ENCODE measurements at places on chromosomes 6 and 20.

- no peak for DNase-seq
Measured at GRCh38 chr20:35314816-35315631, 22.8 kb upstream of the FAM83C start.

DNA sequence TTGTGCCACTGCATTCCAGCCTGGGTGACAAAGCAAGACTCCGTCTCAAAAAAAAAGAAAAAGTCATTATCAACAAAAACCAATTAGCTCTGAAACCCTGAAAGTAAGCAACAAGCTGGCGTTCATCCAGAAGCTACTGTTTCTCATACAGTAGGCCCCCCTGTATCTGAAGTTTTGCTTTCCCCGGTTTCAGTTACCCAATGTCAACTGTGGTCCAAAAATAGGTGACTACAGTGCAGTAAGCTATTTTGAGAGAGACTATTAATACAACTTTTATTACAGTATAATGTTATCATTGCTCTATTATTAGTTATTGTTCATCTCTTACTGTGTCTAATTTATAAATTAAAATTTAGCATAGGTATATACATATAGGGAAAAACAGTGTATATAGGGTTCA, 135.1 kb downstream of the KIF16B start:
- DNase-seq, result no peak

DNA sequence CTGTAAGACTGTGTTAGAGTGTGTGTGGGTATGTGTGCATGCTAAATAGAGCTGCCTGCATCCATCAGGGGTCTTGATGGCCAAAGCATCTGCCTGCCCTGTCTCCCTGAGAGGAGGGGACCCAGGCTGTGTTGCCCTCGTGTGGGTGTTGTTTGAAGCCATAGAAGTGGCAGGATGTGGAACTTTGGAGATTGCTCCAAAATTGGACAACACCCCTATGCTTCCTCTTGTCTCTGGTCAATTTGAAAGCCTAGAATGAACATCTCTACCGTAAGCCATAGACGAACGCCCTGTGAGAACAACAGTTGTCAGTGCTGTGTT, 82.6 kb downstream of the ASXL1 start:
- DNase-seq, result no peak

DNA sequence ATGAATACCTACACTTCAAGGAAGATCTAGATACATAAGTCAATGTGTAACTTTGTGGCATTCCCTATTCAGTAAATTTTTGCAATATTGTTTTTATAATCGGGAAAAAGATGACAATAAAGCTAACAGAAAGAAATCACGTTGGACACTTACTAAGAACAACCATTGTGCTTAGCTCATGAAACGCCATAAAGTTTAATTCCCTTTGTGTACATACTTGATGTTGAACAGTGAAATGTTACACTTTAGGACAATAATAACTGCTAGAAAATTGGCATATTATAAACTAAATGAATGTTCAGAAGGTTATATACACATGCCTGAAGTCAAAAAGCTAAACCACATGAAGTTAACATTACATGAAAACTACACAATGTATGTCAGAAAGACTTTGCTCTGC, 153.2 kb downstream of the TASP1 start:
- no peak for DNase-seq

DNA sequence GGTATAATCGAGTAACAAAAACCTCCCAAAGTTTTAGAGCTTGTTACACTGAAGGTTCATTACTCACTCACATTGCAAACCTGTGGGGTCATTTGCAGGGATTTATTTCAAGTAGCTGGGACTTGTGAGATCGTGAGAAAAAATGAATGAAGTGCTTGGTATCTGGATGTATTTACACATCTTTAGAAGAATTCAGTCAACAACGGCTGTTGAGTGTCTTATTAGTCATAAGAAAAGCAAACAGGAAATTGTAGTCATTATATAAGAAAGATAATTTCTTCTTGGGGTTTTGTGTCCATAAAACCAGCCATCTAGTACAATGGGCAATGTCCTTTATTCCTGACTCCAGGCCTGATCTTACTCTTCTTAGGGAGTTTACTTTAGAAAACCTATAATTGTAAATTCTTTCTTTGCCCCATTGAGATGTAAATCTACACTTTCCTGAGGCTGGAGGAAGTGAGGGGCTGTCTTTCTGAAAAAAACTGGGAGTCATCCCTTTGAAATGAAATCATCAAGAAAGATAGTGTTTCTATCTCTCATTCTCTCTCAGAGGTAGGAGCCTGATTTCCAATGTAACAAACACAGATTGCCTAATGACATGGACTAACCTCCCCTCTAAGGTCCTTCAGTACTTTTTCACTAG, 202.5 kb upstream of the ASCC3 start:
- DNase-seq, result no peak

GRCh38 chr6:110325197-110325596, 33.0 kb downstream of the METTL24 start:
- no peak for DNase-seq

GRCh38 chr20:57683881-57684807, 25.7 kb downstream of the PMEPA1 start:
- DNase-seq, result no peak

DNA sequence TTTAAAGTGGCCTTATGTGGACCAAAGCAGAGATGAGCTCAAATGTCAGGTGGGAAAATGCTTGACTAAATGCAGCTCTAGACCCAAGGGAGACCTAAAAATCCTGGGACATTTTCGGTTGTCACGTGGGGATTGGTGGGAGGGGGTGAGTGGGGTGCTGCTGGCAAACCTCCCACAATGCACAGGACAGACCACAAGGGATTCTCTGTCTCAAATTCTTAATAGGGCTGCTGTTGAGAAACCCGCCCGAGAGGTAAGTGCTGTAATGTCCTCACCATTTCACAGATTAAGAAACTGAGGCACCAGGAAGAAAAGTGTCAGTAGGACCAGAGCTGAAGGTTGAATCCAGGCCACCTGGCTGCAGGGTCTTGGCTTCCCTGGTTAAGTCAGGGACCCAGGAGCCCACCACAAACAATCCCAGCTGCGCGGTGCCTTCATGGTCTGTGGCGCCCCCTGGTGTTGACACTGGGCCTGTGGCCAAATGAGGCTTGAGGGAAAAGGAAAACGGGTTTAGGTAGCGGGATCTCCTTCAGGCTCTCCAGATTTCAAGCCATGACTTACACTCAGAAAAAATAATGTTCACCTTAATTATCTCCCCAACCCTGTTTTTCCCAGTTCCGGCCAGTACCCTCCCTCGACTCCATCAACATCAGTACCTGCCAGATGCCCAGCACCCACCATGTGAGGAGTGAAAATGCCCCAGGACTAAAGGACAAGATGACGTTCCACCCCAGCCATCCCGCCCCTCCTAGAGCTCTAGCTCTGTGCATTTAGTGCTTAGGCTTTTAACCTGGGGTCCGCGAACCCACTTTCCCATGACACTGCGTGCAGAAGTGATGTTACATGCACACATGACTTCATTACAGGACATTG, 7.2 kb downstream of the HLA-G start:
- peak; percentile 21 for DNase-seq

GRCh38 chr6:46265373-46265772, 94.6 kb upstream of the ENPP5 start:
- no peak for DNase-seq

DNA sequence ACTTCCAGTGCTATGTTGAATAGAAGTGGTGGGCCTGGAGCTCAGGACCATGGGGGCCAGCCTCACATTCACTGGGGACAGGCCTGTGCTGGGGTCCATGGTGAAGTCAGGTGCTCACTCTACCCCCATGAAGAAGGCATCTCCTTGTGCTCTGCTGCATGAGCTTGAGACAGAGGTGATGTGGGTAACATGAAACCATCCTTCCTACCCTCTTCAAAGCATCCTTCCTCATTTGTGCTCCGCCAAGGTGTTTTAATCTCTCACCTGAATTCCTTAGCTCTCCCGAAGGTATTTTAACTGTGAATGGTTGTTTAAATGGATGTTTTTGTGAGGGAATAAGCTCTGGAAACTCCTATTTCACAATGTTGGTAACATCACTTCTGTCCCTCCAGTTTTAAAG, 209.6 kb upstream of the PCSK2 start:
- no peak for DNase-seq

DNA sequence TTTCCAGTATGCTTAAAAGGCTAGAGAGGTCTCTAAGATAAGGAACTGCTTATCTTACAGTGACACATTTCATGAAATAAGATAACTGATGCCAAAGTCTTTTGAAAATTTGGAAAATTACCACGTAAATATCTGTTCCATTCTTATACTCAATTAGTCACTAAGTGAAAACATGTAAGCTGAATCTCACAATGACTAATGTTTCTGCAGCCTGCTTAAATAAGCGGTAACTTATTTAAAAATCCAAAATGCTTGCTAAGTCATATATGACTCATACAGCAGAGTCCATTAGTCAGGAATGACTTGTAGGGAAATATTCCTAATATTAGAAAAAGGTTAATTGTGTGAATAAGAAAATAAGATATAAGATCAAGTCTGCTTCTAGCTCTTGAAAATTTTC, 27.8 kb upstream of the LGSN start:
- DNase-seq, result no peak

GRCh38 chr6:158813032-158813431, 6.1 kb downstream of the EZR start:
- DNase-seq, result no peak

- DNase-seq, result no peak
Measured at GRCh38 chr6:119083007-119083406, 4.5 kb upstream of the FAM184A start.

DNA sequence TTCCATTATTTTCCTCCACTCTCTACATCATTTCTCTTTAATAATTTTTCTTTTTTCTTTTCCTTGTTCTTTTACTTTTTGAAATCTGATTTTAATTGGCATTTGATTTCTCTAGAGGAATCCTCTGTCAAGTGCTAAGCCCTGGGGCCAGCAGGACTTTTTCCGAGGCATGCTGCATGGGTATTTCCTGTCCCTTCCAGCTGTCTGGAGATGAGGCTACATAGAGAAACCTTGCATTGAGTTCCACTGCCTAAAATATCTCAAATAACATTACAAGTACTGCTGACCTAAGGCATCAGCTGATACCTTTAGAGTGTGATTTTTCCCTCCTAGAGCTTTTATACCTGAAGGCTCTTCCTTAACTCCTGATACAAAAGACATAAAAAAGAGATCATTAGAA, 6.2 kb downstream of the RNF217 start:
- DNase-seq, result no peak

DNA sequence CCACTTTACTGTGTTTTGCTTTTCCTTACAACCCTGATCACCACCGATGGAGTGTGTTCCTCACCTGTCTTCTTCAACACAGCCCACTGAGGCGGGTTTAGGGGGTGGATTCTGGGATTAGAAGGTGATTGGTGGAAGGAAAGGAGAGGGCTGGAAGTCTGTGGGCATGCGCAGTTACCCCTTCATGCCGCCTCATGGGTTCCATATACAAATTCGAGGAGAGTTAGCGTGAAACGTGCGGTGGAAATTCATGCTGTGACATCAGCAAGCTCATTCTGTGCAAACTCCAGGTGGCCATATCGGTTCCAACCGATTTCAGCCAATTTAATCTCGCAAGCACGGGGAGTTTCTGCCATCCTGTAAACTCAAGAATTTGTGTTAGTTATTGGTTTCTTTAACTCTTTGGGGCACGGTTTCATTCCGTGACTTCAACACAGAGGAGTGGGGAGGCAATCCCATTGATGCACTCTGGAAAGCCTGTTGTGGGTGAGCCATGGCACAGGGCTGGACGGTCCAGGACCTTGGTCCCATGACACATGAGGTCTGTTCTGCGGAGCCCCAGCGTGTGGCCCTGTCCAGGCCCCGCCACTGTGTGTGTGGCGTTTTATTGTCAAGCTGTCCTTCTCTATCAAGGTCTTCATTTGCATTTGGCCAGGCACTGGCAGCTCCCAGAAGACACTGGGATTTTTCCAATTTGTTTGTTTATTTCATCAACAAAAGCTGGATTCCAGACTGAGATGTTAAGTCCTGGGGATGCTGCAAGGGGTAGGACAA, 482.8 kb upstream of the SULF2 start:
- DNase-seq, result no peak

- no peak for DNase-seq
Measured at GRCh38 chr6:56652994-56653393, 10.3 kb upstream of the DST start.

DNA sequence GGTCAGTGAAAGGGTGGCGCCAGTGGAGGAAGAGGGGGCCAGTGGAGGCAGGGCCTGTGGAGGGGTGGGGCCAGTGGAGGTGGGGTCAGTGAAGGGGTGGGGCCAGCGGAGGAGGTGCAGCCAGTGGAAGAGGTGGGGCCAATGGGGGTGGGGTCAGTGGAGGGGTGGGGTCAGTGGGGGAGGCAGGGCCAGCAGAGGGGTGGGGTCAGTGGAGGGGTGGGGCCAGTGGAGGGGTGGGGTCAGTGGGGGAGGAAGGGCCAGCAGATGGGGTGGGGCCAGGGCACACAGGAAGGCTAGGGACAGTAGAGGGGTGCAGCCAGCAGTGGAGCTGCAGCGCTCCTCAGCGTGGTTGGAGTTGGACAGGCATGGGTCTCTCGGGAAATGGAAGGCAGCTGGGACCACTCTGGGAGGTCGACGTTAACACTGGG, 18.7 kb downstream of the ADRM1 start:
- DNase-seq, result no peak

DNA sequence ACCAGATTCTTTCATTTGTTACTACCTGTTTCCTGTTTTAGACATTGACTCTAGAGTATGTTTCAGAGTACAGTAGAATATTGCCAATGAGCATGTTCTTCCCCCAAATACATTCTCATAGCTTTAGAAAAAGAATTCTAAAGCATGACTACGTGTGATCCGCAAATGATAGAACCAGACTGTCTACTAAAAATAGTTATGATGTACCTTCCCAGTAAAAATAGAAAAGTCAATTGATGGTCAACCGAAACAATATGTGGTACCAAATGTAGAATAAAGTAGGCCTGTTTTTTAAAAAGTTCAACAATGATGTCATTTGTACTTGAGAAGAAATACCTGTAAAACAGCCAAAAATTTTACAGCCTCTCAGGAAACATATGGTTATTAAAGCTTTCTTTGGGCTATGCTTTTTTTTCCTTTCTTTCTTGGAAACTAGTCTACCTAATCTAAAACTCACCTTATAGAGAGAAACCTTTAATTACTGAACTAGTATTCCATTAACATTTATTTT, 130.1 kb upstream of the MTHFD1L start:
- DNase-seq, result no peak

GRCh38 chr6:80402266-80402665, 295.8 kb downstream of the BCKDHB start:
- DNase-seq, result no peak

GRCh38 chr20:1323830-1324597, 4.9 kb downstream of the SDCBP2 start:
- no peak for DNase-seq

DNA sequence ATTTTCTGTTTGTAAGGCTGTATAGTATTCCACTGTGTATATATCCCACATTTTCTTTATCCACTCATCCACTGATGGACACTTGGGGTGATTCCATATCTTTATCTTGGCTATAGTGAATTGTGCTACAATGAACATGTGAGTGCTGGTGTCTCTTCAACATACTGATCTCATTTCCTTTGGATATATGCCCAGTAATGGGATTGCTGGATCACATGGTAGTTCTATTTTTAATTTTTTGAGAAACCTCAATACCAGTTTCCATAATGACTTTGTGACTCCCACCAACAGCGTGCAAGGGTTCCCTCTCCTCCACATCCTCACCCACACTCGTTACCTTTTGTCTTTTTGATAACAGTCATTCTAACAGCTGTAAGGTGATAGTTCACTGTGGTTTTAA, 166.0 kb downstream of the ARHGAP18 start:
- no peak for DNase-seq

All from CD4-positive, alpha-beta T cell treated with Interleukin-1 beta for 1 hour (primary cell).